Islet precursor cell (in vitro differentiated cells): ENCODE measurements at places on chromosomes 11 and 22.

DNA sequence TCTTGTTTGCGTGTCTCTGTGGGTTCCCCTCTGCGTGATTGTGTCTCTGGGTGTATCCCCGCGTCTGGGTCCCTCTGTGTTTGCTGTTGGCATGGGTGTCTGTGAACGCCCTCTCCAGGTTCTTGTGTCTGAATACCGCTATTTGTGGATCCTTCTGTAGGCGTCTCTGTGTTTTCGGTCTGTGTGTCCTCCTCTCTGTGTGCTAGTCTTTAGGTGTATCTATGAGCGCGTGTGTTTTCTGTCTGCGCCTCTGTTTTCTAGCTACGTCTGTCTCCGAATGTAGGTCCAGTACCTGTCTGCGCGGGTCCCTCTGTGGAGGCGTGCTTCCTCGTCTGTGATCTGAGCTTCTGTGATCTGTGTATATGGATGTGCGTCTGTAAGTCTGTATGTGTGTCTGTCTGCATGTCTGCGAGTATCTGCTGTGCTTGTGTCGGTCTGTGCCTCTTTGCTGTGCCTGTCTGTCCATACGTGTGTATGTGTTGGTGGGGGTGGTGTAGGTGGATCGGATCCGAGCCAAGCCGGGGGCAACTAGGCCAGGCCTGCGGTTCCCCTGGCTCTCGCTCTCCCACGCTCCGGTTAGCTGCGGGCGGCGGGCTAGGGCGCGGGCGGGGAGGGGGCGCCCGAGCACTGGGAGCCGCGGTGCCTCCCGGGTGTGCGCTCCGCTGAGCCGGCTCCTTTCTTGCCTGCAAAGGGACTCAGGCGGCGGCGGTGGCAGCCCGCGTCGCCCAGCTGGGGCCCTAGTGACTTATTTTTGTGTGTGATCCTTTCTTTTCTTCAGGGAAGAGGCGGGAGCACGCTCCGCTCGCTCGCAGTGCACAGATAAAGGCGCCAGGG is 105.3 kb upstream of the E2F8 start:
- peak; percentile 63 for DNase-seq

- DNase-seq: no peak
Observed at GRCh38 chr11:44407211-44407996, 97.5 kb upstream of the ALX4 start.

GRCh38 chr22:35977136-35977535 is 51.5 kb downstream of the RBFOX2 start:
- DNase-seq: no peak

GRCh38 chr22:39135092-39135896 is 17.2 kb downstream of the CBX7 start:
- peak; percentile 93 for DNase-seq

GRCh38 chr22:44317123-44317444 is 4.3 kb upstream of the SHISAL1 start:
- DNase-seq: no peak
